WTC11 (cell line): ENCODE measurements at places on chromosomes 6 and 20. TPM values are rescaled to one million over a fixed set of nuclear protein-coding genes. Genes with fewer than 3 reads are reported as not detected.

DNA sequence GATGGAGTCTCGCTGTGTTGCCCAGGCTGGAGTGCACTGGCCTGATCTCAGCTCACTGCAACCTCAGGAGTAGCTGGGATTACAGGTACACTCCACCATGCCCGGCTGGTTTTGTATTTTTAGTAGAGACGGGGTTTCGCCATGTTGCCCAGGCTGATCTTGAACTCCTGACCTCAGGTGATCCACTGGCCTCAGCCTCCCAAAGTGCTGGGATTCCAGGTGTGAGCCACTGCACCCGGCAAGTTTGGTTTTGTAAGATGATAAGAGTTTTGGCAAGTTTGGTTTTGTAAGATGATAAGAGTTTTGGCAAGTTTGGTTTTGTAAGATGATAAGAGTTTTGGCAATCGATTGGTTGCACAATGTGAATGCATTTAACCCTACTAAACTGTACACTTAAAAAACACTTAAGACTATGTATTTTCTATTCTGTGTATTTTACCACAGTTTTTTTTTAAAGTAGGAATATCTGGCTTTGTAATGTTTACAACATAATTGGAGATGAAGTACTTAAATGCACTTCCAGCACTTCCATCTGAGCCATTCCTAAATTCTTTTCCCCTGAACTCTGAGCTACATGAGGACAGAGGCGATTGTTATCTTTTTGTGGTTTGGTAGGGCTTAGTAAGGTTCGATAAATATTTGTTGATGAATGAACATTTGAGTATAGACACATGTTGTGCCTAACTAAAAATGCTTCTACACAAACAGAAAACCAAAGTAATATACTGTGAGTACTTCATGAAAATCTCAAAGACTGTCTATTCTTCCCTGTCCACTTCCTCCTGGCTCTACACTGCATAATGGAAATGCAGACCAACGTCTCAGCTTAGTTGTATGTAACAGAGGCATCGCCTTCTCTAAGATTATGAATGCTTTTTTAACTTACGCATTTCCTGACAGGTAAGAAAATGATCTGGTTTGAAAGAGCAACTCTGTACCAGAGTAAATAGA, 18.8 kb downstream of the SAMHD1 start:
- no peaks in the 10 kb centered on the region for H3K27me3 ChIP-seq
- peaks cover 45% of the 10 kb centered on the region for H3K36me3 ChIP-seq
- no peak overlapping the region for H3K4me3 ChIP-seq
- H3K4me1 ChIP-seq = no peaks in the 10 kb centered on the region

DNA sequence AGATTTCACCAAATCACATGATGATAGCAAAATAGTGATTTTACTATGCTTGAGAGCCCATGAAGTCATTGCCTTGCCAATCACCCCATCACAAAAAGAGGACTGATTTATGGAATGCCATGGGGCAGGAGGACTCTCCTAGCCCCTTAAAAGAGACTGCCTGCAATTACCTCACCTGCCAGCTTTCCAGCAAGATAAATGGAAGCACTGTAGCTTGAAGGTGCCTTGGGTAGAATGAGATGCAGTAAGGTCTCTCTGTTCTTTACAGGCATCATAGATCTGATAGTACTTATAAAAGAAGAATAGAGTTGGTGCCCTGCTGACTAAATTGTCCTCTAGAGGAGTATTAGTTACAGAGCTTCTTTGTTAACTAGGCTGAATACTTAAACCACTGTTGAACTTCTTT, 242.3 kb downstream of the TMEM242 start:
- no peak overlapping the region for H3K4me3 ChIP-seq
- H3K27ac ChIP-seq = no peak overlapping the region
- H3K4me1 ChIP-seq = peaks cover 53% of the 10 kb centered on the region

GRCh38 chr6:157552081-157552747, 171.2 kb downstream of the ZDHHC14 start:
- H3K4me3 ChIP-seq = peak overlapping the region; percentile 32
- H3K36me3 ChIP-seq = peaks cover 8% of the 10 kb centered on the region
- peak; percentile 83 for DNase-seq
- H3K27ac ChIP-seq = peak overlapping the region; percentile 97
- no peaks in the 10 kb centered on the region; the same call in none of the 2 replicates for H3K27me3 ChIP-seq
- peaks cover 75% of the 10 kb centered on the region for H3K4me1 ChIP-seq

SIRPG gene
- total RNA-seq = not detected in 3 replicates

DNA sequence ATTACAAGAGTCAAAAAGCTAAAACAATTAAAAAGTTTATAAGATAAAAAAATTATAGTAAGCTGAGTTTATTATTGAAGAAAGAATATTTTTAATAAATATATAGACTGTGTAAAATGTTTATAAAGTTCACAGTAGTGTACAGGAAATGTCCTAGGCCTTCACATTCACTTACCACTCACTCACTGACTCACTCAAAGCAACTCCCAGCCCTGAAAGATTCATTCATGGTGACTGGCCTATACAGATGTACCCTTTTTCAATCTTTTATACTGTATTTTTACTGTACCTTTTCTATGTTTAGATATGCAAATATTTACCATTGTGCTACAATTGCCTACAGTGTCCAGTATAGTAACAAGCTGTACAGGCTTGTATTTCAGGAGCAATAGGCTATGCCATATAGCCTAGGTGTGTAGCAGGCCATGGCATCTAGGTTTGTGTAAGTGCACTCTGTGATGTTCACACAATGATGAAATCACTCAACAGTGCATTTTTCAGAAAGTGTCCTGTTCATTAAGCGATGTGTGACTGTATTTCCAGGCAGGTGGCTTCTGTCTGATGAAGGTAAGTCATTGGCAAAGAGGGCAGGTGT, 130.2 kb downstream of the BTBD3 start:
- H3K36me3 ChIP-seq = no peaks in the 10 kb centered on the region
- no peak for DNase-seq
- peaks cover 4% of the 10 kb centered on the region; the same call in 1 of the 2 replicates for H3K4me1 ChIP-seq
- no peak overlapping the region for H3K27ac ChIP-seq

SLC12A5 gene
- total RNA-seq = 6.6 to 8.5 TPM (median 7.2 TPM) in 3 replicates

DNA sequence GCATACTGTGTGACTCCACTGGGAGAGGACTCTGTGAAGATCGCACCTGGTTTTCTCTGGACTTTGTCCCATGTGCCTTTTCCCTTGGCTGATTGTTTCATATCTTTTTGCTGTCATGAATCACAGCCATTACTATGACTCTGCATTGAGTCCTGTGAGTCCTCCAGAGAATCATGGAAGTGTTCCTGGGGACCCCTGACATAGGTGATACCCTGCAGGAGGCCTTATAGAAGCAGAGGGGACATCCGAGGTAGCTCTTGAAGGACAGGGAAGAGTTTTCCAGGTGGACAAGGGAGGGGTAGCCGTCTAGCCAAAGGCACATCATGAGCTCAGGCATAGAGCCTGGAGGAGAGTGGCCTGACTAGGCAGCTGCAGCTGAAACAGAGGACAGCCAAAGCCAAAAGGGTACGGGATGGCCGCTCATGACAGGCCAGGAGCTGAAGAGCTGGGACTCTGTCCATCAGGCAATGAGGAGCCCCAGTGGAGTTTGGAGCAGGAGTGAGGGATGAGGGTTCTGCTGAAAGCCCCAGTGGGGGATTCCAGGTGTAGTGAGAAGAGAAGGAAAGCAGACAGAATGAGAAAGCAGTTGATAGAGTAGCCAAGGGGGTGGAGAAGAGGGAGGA, 86.6 kb upstream of the TOX2 start:
- peaks cover 9% of the 10 kb centered on the region; the same call in 1 of the 2 replicates for H3K27me3 ChIP-seq
- no peak overlapping the region for H3K27ac ChIP-seq
- DNase-seq = no peak
- no peak overlapping the region for H3K4me3 ChIP-seq
- no peaks in the 10 kb centered on the region for H3K36me3 ChIP-seq
- H3K4me1 ChIP-seq = no peaks in the 10 kb centered on the region

DNA sequence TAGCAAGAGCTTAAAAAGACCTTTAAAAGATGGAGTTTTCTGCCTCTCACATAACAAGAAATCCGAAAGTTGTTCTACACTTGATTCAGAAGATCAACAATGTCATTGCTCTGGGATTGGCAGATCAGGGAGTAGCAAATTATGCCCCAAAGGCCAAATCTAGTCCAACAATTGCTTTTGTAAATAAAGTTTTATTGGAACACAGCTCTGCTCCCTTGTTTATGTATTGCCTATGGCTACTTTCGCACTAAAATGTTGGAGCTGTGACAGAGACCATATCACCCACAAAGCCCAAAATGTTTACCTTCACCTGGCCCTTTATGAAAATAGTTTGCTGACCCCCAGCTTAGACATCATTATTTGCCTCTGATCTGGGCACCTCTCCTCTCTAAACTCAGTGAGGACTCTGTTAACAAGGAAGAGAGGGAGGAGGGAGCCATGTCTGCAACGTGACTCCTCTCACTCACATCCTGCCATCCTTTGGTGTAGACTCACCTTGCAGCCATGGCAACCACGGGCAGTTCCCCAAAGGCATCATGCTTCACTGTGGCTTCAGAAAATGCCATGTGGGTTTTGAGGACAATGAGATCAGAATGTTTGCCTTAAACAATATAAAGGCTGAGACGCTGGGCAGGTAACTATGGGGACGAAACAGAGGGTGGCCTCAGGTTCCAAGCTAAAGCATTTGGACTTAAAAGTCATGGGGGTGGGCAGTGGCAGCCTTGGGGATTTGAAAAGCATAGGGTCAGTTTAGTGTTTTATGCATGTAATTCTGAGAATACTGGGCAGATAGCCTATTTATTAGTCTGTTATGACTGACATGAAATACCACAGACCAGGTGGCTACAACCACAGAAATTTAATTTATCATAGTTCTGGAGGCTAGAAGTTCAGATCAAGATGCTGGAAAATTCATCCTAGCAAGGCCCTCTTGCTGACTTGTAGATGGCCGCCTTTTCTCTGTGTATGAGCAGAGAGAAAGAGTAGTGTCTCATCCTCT, 149.7 kb upstream of the TNFAIP3 start:
- no peak for DNase-seq
- no peak overlapping the region for H3K4me3 ChIP-seq
- H3K36me3 ChIP-seq = no peaks in the 10 kb centered on the region
- no peak overlapping the region for H3K27ac ChIP-seq
- no peaks in the 10 kb centered on the region for H3K27me3 ChIP-seq
- no peaks in the 10 kb centered on the region for H3K4me1 ChIP-seq

- no peak overlapping the region for H3K4me3 ChIP-seq
- no peak overlapping the region for H3K27ac ChIP-seq
- H3K27me3 ChIP-seq = no peaks in the 10 kb centered on the region; the same call in 1 of the 2 replicates
- DNase-seq = no peak
- H3K36me3 ChIP-seq = no peaks in the 10 kb centered on the region
Measured at GRCh38 chr6:89525786-89526562, 93.0 kb downstream of the ANKRD6 start.

GRCh38 chr6:136169394-136170148, 80.5 kb downstream of the MTFR2 start:
- no peak for DNase-seq
- H3K27me3 ChIP-seq = no peaks in the 10 kb centered on the region
- H3K27ac ChIP-seq = no peak overlapping the region
- H3K4me3 ChIP-seq = no peak overlapping the region
- H3K4me1 ChIP-seq = no peaks in the 10 kb centered on the region

DNA sequence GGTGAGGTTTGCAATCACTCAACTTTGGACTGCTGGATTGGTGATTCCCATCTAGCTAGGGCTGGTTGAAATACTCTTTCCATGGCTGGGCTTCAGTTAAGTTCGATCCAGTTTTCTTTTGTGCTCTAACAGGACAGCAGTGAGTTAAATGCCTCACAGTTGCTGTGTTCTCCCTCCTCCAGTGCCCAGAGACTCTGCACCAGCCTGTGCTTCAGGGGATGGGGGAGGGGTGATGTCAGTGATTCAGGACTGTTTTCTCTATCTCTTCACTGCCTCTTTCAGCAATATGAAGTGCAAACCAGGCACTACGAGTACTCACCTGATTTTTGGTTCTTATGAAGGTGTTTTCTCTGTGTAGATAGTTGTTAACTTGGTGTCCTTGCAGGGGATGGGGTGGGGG, 88.2 kb upstream of the FAM83B start:
- no peaks in the 10 kb centered on the region for H3K27me3 ChIP-seq
- H3K4me1 ChIP-seq = peaks cover 7% of the 10 kb centered on the region
- no peak overlapping the region for H3K4me3 ChIP-seq
- no peak for DNase-seq
- H3K27ac ChIP-seq = no peak overlapping the region

- no peak for DNase-seq
- H3K27me3 ChIP-seq = no peaks in the 10 kb centered on the region
- peak overlapping the region; percentile 50; the same call in 1 of the 2 replicates for H3K4me3 ChIP-seq
- peaks cover 57% of the 10 kb centered on the region for H3K4me1 ChIP-seq
Measured at GRCh38 chr6:18395856-18396197, 8.7 kb downstream of the RNF144B start.

- no peaks in the 10 kb centered on the region for H3K36me3 ChIP-seq
- H3K27ac ChIP-seq = no peak overlapping the region
- no peak for DNase-seq
- H3K27me3 ChIP-seq = no peaks in the 10 kb centered on the region
- peaks cover 17% of the 10 kb centered on the region for H3K4me1 ChIP-seq
Measured at GRCh38 chr6:46327779-46328178, 157.0 kb upstream of the ENPP5 start.

DNA sequence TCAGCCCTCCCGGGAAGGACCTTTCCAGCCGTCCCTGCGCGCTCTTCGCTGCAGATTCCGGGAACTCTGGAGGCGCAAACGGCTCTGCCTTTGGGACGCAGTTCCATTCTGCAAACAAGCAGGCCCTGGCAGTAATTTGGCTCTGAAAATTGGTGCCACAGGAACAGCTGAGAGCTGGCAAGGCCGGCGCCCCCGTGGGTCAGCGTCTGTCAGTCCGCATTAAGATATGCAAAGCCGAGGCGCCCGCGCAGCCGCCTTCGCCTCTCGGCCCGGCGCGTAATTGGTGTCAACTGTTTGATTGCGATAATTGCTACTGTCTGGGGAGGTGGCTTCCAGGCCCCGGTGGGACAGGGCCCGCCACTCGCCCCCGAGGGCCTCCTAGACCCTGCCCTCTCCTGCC, 73.6 kb downstream of the NCR2 start:
- peak; percentile 38 for DNase-seq
- H3K4me3 ChIP-seq = peak overlapping the region; percentile 38
- no peak overlapping the region for H3K27ac ChIP-seq

NKX2-2 gene
- not detected in 3 replicates for total RNA-seq

DNA sequence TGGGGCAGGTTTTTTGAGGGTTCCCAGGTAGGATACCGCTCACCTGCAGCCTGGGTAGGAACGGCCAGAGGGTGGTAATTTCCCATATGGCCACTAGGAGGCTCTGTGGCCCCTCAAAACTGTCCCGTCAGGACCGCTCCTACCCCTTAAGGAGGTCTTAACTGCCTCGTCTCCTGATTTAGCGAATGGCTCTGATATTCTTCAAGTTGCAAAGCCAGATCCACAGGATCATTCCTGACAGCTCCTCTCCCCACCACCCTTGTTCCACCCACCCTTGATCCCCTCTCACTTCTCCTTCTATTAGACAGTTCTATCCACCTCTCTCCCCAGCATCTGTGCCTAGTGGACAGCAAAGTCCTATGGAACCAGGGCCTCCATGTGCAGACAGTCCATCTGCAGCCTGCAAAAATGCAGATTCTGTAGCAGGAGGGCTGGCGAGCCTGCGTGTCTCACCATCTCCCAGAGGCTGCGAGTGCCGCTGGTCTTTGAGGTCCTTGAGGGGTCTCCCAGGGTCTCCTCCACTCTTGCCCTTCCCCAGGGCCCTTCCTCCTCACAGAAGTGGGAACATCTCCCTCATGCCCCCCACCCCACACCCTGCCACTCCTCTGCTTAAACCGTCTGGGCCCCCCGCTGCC, 34.3 kb upstream of the ZBP1 start:
- DNase-seq = peak; percentile 76
- peak overlapping the region; percentile 48; the same call in 1 of the 2 replicates for H3K27ac ChIP-seq
- H3K36me3 ChIP-seq = peaks cover 34% of the 10 kb centered on the region
- H3K4me1 ChIP-seq = peaks cover 24% of the 10 kb centered on the region
- H3K27me3 ChIP-seq = no peaks in the 10 kb centered on the region
- H3K4me3 ChIP-seq = no peak overlapping the region

GRCh38 chr6:113011801-113012200, 664.7 kb downstream of the RFPL4B start:
- no peaks in the 10 kb centered on the region for H3K36me3 ChIP-seq
- peaks cover 3% of the 10 kb centered on the region for H3K4me1 ChIP-seq
- no peak for DNase-seq
- no peaks in the 10 kb centered on the region for H3K27me3 ChIP-seq
- H3K4me3 ChIP-seq = no peak overlapping the region
